ENCODE measurements at places on chromosomes 16 and 17.
A peak's percentile ranks its signal among the peaks of the same experiment; 100 is the strongest.

GRCh38 chr16:50265260-50265659 is 1.1 kb upstream of the ADCY7 start:
- DNase-seq, result no peak

DNA sequence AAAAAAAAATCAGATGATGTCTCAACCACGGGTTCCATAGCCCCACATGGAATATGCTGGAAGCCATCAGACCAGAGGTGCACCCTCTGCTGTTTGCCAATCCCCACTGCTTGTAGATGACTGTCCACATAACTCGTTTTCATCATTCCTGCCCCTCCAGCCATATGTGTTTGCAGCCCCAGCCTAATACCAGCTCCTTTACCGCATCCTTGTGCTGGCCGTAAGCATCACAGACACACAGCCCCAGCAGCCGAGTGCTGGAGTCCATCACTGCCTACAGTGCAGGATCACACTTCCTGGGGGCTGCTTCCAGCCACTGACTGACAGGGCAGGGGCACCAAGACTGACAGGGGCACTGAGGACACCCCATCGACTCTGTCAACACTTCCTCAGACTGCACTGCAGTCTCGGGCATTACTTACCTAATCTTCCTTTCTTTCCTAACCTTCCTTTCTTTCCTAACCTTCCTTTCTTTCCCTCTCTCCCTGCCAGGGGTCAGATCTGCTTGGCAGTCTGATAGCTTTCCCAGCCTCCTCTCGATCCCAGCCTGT is 5.0 kb downstream of the RCVRN start:
- DNase-seq, result no peak

GRCh38 chr17:50719144-50719923 is at the start of gene LUC7L3:
TSS of gene LUC7L3 (plus strand) at chr17:50719603. CDS start at chr17:50719733, 130 bp downstream.
- peak; percentile 95 for DNase-seq

GRCh38 chr17:28402224-28402630 is 3.8 kb downstream of the SLC46A1 start:
- DNase-seq, result no peak

DNA sequence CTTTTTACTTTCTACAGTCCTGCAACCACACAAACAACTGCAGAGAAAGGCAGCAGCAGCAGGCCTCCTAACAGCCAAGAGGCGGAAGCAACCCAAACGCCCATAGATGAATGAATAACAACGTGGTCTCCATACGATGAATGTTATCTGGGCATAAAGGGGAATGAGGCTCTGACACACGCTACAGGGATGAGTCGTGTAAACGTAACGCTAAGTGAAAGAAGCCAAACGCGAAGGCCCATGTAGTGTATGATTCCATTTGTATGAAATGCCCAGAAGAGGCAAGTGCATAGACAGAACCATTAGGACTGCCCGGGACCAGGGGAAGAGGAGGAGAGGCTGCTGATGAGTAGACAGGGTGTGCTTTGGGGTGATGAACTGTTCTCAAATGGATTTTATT is 94.8 kb upstream of the DNAH17 start:
- DNase-seq, result no peak

GRCh38 chr16:82651921-82652601 is 25.3 kb downstream of the CDH13 start:
- no peak for DNase-seq
